ENCODE measurements at places on chromosomes 16 and 17.

DNA sequence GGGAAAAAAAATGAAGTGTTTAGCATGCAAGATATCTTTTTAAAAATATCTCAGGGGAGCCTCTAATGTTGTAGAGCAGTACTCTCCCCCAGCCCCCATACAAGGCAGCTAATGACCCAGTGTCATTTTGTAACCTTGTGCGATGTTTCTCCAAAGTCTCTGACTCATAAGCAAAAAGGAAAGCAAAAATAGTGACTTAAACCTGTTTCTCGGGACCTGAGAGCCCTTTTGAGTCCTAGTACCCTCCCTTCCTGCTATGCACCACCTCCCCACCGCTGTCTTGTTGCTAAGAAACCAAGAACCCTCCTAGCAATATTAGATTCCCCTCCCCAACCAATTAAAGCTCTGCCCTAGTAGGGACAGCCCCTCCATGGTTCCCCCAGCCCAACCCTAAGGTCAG, 2.8 kb downstream of the MYCBPAP start:
- H3K27ac ChIP-seq = peak overlapping the region; percentile 61
- no peaks in the 10 kb centered on the region for H3K36me3 ChIP-seq
- DNase-seq = peak; percentile 74
- H3K27me3 ChIP-seq = peaks cover 2% of the 10 kb centered on the region

DNA sequence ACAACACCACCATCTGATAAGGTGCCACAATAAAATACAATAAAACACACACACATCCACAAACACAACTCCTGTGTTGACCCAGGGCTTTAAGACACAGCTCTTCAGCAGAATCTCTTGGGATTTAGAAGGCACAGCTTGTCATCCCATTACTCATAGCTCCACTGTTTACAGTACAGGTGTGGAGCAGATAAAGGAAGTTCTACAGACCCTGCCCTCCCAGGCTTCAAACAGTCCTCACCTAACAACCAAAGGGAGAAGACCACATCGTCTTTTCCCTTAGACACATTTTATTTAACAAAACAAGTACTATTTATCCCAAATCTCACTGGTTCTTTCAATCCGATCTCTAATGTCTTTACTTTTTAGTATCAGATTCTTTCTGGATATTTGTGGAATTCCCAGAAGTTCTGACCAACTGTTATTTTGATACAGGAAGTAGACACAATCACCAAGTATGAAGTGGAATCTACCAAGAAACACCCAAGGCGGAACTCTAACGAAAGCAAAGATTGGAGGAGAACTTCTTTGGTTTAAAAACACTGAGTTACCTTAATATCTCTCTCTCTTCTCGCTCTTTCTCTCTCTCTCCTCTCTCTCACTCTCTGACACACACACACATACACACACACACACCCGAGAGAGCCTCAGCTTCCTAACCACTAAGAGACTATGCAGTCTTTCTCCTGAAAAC, 46.1 kb downstream of the CYTH1 start:
- H3K27ac ChIP-seq = peak overlapping the region; percentile 90
- peaks cover 14% of the 10 kb centered on the region for H3K36me3 ChIP-seq
- peak overlapping the region; percentile 80 for H3K4me3 ChIP-seq
- DNase-seq = no peak

- H3K36me3 ChIP-seq = peaks cover 2% of the 10 kb centered on the region
- no peak for DNase-seq
- no peak overlapping the region for H3K4me3 ChIP-seq
- peaks cover 24% of the 10 kb centered on the region for H3K27me3 ChIP-seq
- peaks cover 38% of the 10 kb centered on the region for H3K4me1 ChIP-seq
Measured at GRCh38 chr17:17719966-17720543, 38.8 kb downstream of the RAI1 start.

- no peak overlapping the region for H3K4me3 ChIP-seq
- no peaks in the 10 kb centered on the region for H3K36me3 ChIP-seq
- H3K4me1 ChIP-seq = no peaks in the 10 kb centered on the region
- no peaks in the 10 kb centered on the region for H3K27me3 ChIP-seq
Measured at GRCh38 chr16:65032387-65032786, 89.5 kb downstream of the CDH11 start.

- H3K27ac ChIP-seq = no peak overlapping the region
- no peak for DNase-seq
- no peaks in the 10 kb centered on the region for H3K36me3 ChIP-seq
- peaks cover 18% of the 10 kb centered on the region for H3K4me1 ChIP-seq
- H3K27me3 ChIP-seq = no peaks in the 10 kb centered on the region
Measured at GRCh38 chr16:8673611-8674412, 605 bp upstream of the ABAT start.

DNA sequence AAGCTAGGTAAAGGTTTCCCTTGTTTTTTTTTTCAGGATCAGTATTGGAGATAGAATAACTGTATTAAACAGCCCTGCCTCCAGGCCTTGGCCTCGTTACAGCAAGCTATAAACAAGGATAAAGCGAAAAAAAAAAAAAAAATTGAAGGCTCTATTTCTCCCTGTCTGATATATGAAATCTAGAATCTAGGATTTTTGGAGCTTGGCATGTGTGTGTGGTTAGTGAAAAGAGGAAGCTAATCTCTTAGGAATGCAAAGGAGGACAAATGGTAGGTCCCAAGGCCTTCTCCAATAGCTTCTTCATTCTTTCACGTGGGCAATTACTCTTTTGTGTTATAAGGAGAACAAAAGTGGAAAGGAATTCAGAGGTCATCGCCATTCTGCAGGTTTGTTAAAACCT, 470.3 kb downstream of the TMEM114 start:
- H3K36me3 ChIP-seq = no peaks in the 10 kb centered on the region
- no peak overlapping the region for H3K27ac ChIP-seq
- no peak overlapping the region for H3K4me3 ChIP-seq

DNA sequence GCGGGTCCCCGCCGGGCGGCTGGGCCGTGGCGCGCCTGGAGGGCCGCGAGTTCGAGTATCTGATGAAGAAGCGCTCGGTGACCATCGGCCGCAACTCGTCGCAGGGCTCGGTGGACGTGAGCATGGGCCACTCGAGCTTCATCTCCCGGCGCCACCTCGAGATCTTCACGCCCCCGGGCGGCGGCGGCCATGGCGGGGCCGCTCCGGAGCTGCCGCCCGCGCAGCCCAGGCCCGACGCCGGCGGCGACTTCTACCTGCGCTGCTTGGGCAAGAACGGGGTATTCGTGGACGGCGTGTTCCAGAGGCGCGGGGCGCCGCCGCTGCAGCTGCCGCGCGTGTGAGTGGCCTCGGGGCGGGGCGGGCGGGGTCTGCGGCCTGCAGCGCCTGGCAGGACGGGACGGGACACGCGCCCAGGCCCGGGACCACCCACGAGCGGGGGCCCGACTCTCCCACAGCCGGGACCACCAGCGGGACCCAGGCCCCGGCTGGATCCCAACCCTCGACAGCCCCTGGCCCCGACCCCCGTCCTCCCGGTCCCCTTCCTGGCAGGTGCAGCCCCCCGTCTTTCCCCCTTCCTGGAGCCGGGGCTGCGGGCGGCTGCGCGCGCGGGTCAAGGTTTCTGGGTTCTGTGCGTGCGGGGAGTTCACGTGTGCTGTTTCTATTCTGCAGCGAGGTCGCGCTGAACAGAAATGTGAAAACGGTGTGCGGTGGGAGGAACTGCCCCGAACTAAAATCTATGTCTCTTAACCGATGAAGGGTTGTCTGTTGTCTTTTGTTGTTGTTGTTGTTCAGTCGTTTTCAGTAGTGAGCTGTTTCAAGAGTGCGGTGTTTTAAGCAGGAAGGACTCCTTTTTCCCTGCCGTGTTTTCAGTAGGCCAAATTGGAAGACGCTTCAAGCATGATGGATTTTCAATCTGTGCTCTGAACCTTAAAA, 705 bp downstream of the FOXK2 start:
- H3K36me3 ChIP-seq = peaks cover 17% of the 10 kb centered on the region
- H3K27me3 ChIP-seq = no peaks in the 10 kb centered on the region
- peaks cover 33% of the 10 kb centered on the region for H3K4me1 ChIP-seq
- peak; percentile 66 for DNase-seq

DNA sequence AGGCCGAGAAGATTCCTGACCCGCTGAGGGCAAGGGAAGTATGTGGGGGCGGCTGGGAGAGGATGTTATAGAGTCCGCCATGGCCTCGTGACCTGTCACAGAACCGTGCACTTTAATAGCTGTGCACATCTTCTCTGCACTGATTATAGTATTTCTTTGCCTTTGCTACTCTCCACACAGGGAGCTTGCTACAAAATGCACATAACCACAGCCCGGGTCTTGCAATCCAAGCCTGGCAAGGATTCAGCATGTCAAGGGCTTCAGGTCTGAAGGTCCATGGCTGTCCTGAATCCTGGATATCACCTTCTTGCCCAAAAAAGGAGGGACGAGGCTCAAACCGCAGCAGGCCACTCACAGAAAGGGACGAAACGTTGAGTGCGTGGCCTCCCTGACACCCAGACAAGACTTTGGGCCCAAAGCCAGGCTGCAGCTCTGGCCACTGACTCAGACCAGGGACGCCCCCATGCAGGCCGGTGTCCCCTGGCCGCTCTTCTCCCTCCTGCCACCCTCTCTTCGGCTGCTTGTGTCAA, 43.7 kb downstream of the USP22 start:
- H3K4me3 ChIP-seq = no peak overlapping the region
- H3K4me1 ChIP-seq = peaks cover 14% of the 10 kb centered on the region
- H3K36me3 ChIP-seq = peaks cover 16% of the 10 kb centered on the region
- DNase-seq = peak; percentile 27
- H3K27ac ChIP-seq = peak overlapping the region; percentile 62
- H3K27me3 ChIP-seq = no peaks in the 10 kb centered on the region

DNA sequence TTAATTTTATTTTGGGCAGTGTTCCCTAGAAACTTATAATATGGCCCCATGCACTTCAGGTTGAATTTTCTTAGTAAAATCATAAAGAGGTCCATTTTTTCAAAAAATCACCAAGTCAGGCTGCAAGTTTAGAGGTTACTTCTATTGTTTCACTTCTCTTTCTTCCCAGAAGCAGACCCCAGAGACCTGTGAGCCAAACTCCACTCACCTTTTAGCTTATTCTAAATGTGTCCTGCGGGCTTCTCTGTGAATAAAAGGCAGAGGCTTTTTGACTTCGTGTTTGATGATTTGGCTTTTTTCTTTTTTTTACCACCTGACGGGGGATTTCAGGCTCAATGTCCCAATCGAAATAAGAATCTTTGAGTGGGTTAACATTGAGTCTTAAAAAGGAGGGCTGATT, 7.4 kb downstream of the PRKCB start:
- H3K4me3 ChIP-seq = no peak overlapping the region
- H3K36me3 ChIP-seq = peaks cover 42% of the 10 kb centered on the region
- peak overlapping the region; percentile 85 for H3K27ac ChIP-seq
- no peak for DNase-seq
- peaks cover 83% of the 10 kb centered on the region for H3K4me1 ChIP-seq
- no peaks in the 10 kb centered on the region for H3K27me3 ChIP-seq

DNA sequence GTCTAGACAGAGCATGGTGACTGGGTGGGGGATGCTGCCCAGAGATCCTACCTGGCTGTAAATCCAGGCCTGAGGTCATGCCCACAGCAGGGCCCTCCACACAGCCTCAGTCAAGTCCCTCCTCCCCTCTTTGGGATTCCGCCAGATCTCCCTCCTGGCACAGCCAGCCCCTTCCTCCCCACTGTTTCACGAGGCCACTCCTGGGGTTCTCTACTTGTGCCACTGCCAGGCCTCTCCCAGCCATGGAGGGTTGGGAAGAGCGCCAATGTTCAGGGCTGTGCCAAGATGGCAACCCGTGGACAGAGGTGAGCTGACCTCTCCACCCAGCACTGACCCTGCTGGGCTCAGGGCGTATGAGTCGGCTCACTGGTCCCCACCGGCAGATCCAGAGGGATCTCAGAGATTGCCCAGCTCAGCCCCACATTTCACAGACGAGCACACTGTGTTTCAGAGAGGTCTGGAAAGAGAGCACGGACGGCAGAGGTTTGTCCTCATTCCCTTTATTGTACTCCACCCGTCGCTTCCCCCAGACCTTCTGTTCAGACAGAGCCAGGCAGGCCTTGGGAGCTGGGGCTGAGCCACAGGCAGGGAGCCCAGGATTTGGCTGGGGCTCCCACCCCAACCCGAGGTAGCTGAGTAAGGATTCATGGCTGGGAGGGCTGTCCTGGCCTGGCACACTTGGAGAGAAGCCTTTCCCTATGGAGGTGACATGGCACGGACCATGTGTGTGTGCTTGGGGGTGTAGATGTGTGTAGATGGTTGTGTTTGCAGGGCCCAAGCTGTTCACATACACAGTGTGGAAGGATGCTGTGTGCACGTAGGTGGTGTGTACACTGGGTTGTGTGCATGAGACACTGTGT, 3.5 kb upstream of the CAMKK1 start:
- H3K36me3 ChIP-seq = no peaks in the 10 kb centered on the region
- no peak overlapping the region for H3K4me3 ChIP-seq
- H3K27me3 ChIP-seq = no peaks in the 10 kb centered on the region
- H3K27ac ChIP-seq = no peak overlapping the region

GRCh38 chr16:63856537-63856936, 1265.3 kb downstream of the CDH11 start:
- DNase-seq = no peak
- no peak overlapping the region for H3K27ac ChIP-seq
- H3K4me3 ChIP-seq = no peak overlapping the region
- H3K27me3 ChIP-seq = no peaks in the 10 kb centered on the region
- H3K4me1 ChIP-seq = no peaks in the 10 kb centered on the region

- no peak overlapping the region for H3K27ac ChIP-seq
- no peaks in the 10 kb centered on the region for H3K4me1 ChIP-seq
- DNase-seq = no peak
- H3K36me3 ChIP-seq = no peaks in the 10 kb centered on the region
- no peak overlapping the region for H3K4me3 ChIP-seq
Measured at GRCh38 chr17:55275894-55276804, 11.4 kb downstream of the HLF start.

GRCh38 chr17:68085771-68086381, 50.3 kb downstream of the KPNA2 start:
- no peaks in the 10 kb centered on the region for H3K36me3 ChIP-seq
- peak overlapping the region; percentile 23 for H3K4me3 ChIP-seq
- H3K27me3 ChIP-seq = no peaks in the 10 kb centered on the region
- peaks cover 42% of the 10 kb centered on the region for H3K4me1 ChIP-seq
- H3K27ac ChIP-seq = peak overlapping the region; percentile 32

- peaks cover 12% of the 10 kb centered on the region for H3K4me1 ChIP-seq
- H3K36me3 ChIP-seq = no peaks in the 10 kb centered on the region
- H3K27ac ChIP-seq = no peak overlapping the region
- no peak for DNase-seq
- peaks cover 9% of the 10 kb centered on the region for H3K27me3 ChIP-seq
Measured at GRCh38 chr17:50125420-50125997, 4.5 kb downstream of the SAMD14 start.

- H3K4me3 ChIP-seq = no peak overlapping the region
- no peaks in the 10 kb centered on the region for H3K36me3 ChIP-seq
- no peak for DNase-seq
- H3K27ac ChIP-seq = no peak overlapping the region
Measured at GRCh38 chr17:65265276-65265675, 128.1 kb downstream of the RGS9 start.

DNA sequence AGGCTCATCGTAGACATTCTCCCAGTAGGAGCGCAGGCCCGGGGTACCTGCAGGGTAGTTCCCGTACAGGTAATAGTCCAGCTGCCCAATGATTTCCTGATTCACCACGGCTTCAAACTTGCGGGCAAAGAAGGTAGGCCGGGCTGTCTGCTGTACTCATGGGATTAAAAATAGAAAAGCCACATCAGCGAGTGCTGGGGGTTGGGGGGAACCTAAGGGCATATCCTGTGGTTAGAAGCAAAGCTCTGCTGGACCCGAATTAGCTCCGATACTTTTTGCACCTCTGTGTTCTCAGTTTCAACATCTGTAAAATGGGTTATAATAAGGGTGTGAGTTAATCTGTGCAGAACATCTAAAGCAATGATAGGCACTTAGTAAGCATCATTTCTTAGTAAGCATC, 336.2 kb downstream of the XYLT1 start:
- H3K4me1 ChIP-seq = peaks cover 10% of the 10 kb centered on the region
- DNase-seq = no peak
- no peak overlapping the region for H3K27ac ChIP-seq
- no peaks in the 10 kb centered on the region for H3K27me3 ChIP-seq

GRCh38 chr17:74730491-74731346, 6.3 kb upstream of the RAB37 start:
- no peaks in the 10 kb centered on the region for H3K36me3 ChIP-seq
- H3K27ac ChIP-seq = no peak overlapping the region
- no peaks in the 10 kb centered on the region for H3K27me3 ChIP-seq
- no peak overlapping the region for H3K4me3 ChIP-seq
- peaks cover 13% of the 10 kb centered on the region for H3K4me1 ChIP-seq
- DNase-seq = peak; percentile 53
